ENCODE measurements at places on chromosomes 11 and 22.
A peak's percentile ranks its signal among the peaks of the same experiment; 100 is the strongest.

DNA sequence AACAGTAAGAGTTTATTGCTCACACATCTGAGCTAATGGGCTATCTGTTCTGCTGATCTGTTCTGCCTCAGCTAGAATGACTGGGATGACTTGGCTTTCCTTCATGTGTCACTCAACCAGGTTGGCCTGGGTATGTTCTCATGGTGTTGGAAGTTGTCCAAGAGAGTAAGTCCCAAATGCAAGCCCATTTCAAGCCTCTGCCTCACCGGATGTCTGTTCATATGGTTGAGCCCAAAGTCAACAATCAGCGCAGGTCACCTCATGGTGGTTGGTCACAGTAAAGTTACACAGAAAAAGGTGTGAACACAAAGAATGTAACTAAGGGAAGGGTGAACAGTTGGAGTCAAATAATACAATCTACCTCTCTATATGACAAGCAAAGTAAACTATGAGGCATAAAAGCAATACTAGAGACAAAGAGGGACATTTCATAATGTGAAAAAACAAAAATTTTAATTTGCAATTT is 1.9 kb downstream of the GDPD4 start:
- no peak for DNase-seq

GRCh38 chr11:130813196-130813595 is 103.1 kb downstream of the SNX19 start:
- DNase-seq = no peak

GRCh38 chr11:70873736-70874412 is 378.5 kb downstream of the SHANK2 start:
- DNase-seq = no peak

GRCh38 chr22:28103596-28103995 is 184.5 kb upstream of the PITPNB start:
- DNase-seq = no peak

DNA sequence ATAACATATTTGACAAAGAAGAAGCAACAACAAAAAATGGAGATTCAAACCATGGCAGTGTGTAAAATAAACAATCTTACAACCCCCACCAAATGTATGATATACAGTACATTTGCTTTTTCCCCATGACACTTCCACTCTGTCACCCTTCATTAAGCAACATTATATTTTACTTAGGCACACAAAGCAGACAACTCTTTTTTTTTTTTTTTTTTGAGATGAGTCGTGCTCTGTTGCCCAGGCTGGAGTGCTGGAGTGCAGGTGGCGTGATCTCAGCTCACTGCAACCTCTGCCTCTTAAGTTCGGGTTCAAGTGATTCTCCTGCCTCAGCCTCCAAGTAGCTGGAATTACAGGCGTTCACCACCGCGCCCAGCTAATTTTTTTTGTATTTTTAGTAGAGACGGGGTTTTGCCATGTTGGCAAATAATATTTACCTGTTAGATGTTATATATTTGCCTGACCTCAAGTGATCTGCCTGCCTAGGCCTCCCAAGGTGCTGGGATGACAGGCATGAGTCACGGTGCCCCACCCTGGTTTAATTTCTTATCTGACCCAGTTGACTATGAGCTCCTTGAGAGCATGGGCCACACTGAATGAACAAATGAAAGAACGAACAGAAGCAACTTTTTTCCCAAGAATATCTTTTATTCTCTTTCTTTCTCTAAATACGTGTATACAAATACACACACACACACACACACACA is 5.5 kb upstream of the PCF11 start:
- no peak for DNase-seq

DNA sequence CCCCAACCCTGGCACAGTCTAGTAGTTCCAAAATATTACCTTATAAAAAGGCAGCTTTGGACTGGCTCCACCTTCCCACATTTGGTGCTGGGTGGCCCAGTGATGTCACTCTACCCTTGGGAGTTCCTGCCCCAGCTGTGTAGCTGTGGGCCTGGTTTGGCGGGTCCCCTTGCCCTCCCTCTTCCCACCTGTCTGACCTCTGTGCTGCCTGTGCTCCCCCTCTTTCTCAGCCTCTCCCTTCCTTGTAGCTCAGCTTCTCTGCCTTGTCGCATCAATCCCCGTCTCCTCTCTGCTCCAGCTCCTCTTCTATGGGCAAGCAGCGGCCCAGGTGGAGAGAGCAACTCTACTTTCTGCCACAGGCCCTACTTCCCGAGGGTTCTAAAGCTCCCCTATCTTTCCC is 54.6 kb downstream of the CHRDL2 start:
- no peak for DNase-seq

DNA sequence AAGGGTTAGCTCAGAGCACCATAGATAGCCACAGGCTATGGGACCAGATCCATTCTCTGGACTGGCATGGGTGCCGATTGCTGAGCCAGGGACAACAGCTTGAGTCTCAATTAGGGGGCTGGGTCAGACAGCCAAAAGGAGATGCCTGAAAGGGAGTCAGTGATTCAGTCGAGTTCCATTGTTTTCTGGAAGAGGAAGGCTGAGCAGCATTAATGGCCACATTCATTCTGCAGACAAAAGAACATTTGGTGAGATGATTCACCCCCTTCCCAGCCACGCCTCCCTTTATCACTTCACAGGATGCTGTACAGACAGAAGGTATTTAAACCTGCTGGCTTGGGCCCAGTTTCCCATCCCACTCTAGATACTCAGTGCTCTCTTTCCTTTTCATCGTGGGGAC is 131.9 kb downstream of the ADAMTS15 start:
- DNase-seq = peak; percentile 25

GRCh38 chr11:114762408-114762807 is 84.1 kb downstream of the NXPE2 start:
- DNase-seq = no peak

GRCh38 chr11:108790501-108791299 is 125.8 kb downstream of the DDX10 start:
- no peak for DNase-seq

DNA sequence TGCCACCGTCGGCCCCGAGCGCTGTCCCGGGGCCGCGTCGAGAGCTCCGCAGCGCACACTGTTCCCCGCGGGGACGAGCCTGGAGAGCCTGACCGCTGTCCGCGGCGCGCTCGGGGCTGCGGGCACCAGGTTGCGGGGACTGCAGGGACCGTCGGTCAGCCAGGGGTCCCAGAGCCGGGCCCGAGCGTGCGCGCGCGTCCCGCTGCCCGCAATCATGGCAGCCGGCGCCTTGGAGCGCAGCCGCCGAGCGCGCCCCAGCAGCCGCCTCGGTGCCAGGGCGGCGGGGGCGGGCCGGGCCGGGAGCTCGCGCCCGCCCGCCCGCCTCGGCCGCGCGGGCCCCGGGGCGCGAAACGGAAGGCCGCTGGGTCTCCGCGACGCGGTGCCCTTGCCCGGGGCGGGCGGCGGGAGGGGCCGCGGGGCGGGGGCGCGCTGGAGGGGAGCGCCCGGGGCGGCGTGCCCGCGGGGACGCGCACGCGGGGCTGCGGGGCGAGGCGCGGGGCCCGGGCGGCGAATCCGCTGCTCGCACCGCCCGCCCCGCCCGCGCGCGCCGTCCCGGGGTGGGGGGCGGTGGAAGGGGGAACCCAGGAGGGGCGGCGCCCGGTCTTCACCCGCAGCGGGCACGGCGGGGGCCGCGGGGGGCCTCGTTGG is 79.4 kb upstream of the PPARA start:
- DNase-seq = no peak

DNA sequence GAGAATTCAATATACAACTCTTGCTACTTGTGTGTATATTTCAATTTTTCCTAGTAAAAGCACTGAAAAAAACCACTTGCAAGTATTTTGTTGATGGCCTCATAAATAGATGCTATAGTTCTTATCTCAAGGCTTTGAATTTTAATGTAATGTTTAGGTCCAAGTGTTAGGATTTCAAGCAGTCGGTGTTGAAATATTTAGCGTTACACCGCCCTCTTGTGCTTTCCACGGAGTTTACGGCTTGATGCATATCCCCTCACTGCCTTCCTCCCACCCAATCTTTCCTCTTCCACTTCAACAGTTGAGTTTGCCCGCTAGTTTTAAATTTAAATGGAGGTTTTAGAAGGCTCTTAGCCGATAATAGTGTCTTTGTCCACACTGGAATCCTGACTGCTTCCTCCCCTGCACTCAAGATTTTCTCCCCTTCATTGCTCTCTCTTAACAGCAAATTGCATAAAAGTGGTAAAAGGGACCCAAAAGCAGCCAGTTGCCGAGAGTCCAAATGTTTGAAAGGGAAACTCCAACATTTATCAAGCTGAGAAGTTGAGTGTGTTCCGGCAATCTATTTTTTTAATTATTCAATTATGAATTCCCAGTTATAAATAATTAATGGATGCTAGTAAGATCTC is 25.9 kb upstream of the HTATIP2 start:
- DNase-seq = no peak

- no peak for DNase-seq
Measured at GRCh38 chr11:46537121-46537520, 56.7 kb downstream of the AMBRA1 start.

DNA sequence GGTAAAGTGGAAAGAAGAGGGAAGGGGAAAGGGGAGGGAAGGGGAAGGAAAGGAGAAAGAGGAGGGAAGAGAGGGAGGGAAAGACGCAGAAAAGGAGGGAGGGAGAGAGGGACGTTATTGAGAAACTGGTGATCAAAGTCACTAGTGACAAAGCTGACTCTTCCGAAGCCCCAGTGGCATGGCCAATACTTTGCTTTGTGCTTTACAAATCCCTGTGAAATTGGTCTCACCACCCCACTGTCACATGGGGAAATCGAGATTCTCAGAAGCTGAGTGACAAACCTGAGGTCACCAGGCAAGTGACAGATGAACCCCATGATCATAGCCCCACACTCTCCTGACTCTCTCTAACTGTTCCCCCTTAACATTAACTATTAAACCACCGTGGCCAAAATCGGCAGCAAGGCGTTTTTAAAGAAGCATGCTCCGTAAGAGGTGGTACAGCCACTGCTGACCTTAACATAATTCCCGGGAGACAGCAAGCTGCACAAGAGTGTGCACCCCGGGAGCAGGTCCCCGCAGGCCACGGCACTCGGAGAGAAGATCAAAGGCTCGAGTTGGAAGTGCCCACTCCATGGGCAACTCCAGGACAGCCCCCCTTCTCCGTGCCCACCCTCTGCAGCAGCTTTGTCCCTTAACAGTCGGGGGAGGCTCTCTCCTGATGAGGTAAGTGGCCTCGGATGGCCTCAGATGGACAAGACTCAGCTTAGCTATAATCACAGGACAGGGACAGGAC is 34.8 kb downstream of the CELSR1 start:
- no peak for DNase-seq

- no peak for DNase-seq
Measured at GRCh38 chr11:76322540-76322939, 58.4 kb downstream of the THAP12 start.

DNA sequence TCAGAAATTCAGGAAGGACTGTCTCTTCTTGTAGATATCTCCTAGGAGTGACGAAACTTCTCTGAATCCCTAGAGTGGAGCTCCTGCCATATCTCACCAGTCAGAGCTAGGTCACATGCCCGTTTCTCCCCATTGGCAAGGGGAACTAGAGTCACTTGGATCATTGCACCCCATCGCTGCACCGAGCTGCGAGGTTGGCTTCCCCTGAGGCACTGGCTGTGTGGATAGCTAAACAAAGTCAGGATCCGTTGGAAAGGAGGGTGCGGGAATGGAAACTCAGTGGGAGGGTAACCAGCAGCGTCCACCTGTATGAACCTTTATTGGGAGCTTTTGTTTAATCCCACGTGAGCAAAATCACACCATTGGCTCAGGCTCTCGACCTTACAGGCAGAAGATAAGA is 283.8 kb downstream of the BRD1 start:
- DNase-seq = no peak

DNA sequence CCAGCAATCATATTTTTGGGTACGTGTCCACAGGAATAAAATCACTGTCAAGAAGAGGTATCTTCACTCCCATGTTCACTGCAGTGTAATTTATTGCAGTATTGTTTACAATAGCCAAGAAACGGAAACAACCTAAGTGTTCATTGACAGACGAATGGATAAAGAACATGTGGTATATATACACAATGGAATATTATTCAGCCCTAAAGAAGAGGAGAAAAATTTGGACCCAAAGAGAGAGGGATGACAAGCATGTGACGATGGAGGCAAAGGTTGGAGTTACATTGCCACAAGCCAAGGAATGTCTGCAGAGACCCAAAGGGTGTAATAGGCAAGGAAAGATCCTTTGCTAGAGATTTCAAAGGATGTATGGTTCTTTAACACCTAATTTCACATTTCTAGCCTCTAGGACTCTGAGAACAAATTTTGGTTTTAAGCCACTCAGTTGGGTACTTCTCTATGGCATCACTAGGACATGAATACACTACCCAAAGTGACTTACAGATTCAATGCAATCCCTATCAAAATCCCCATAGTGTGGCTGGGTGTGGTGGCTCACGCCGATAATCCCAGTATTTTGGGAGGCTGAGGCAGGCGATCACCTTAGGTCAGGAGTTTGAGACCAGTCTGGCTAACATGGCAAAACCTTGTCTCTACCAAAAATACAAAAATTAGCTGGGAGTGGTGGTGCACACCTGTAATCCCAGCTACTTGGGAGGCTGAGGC is 31.1 kb upstream of the TOP3B start:
- DNase-seq = no peak

DNA sequence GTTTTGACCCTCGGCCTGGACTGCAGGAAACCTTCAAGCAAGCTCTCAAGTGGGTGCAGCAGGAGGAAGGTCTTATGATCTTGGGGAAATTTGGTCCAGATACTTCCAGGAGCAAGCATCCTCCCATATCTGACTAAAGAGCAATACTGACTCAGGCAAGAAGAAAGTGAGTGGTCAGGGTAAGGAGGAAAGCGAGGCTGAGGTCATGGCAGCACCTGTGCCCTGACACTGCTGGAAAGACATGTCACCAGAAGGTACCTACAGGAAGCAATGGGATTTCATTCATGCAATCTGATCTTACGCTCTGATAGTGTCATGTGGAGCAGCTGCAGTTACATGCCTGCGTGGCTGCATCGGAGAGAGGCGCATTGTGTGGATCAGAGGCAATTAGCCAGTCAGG is 6.5 kb upstream of the TOP3B start:
- DNase-seq = no peak

DNA sequence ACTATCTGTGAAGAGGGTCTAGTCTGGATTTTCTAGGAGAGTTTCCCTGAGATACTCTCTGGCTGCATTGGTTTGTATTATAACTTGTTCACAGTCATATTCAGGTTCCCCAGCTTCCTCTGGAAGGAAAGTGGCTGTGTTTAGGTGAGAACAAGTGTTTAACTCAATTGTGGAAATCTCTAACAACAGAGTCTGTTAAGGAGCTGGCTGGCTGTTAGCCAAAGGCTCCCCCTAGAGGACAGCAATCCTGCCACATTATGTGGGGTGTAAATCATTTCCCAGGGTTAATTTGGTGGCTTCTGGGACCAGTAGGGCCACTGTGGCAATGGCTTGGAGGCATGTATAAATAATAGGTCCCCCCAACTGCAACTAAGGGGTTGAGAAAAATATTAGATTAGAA is 18.4 kb downstream of the MS4A6E start:
- DNase-seq = no peak

GRCh38 chr22:35541254-35541748 is 670 bp downstream of the RASD2 start:
- no peak for DNase-seq

GRCh38 chr22:50002791-50003190 is 9.8 kb downstream of the IL17REL start:
- no peak for DNase-seq

GRCh38 chr11:32098142-32098903 is 7.4 kb downstream of the RCN1 start:
- no peak for DNase-seq
